Peyer's patch (tissue), 4 donors: ENCODE measurements at places on chromosomes 4 and X. TPM values are rescaled to one million over a fixed set of nuclear protein-coding genes. Genes with fewer than 3 reads are reported as not detected.

KIAA1210 gene
- not detected for total RNA-seq

DAPP1 gene
- total RNA-seq: 47.0 TPM

UCP1 gene
- total RNA-seq: not detected

AVPR2 gene
- total RNA-seq: 1.5 TPM

CTAG1B gene
- total RNA-seq: not detected

NLRP2B gene
- total RNA-seq: not detected

LYAR gene
- total RNA-seq: 2.8 TPM

ZNF732 gene
- not detected for total RNA-seq

TRO gene
- 14.0 TPM for total RNA-seq

SLC16A2 gene
- total RNA-seq: 0.18 TPM

CUL4B gene
- total RNA-seq: 24.8 TPM

TLR3 gene
- total RNA-seq: 13.9 TPM

NUDT10 gene
- not detected for total RNA-seq

DNA sequence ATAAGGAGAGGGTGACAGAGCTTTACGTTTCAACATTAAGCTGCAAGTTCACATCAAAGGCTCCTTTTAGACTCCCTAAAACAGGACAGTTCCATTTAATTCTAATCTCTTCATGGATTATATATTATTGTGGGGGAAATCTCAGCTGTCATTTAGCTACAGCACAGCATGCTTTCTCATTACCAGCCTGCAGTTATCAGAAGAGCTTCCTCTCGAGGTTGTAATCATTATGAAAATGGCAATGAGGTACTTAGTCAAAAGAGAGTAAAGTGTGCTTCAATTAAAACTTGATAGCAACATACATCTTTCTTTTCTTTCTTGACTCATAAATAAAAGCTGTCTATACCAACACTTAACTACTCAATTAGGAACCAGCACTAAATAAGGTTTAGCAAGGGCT, 896.8 kb downstream of the ADGRL3 start:
- DNase-seq: no peak

DNA sequence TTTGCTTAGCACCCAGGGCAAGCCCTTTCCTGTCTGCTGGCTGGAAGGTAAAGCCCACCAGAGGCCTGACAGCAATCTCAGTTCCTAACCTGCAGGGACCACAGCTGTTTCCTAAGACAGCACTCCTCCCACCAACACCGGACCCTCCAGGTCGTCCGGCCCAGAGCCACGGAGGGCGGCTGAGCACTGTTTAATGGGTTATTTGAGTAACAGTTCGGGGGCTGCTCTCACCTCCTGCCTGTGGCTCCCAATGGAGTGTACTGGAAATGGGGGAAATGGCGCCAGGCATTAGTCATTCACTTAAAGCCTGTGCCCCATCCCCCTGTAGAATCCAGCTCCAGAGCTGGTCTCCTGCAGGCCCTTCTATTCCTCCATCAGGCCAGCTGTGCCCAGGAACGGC, 81.6 kb upstream of the ADRA2C start:
- DNase-seq: no peak

GRCh38 chr4:74262522-74262921, 45.7 kb upstream of the EPGN start:
- DNase-seq: no peak

DNA sequence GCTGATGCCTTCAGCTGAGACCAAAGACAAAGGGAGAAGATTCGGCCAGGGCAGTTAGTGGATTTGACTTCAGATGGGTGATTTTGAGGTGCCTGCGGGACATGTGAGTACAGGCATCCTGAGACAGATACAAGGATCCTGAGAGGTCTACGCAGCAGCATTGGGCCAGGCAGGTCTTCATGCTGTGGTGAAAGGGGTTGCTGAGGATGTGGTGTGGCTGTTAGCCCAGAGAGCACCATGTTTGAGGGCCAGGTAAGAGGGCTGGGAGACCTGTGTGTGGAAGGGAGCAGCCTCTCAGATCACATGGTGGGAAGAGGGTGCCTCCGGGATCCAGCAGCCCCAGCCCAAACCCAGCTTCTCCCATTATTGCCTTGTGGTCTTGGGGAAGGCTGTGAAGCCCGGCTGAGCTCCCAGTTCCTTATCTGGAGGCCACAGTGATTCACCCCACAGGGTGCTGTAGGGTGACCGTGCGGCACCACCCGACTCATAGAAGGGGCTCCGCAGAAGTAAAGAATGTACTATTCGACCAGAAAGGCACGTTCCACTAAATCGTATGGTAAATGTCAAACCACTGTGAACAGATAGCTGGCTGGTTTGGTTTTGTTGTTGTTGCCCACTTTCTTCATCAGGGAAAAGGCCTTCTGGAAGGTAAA, 27.7 kb upstream of the TADA2B start:
- DNase-seq: no peak

DNA sequence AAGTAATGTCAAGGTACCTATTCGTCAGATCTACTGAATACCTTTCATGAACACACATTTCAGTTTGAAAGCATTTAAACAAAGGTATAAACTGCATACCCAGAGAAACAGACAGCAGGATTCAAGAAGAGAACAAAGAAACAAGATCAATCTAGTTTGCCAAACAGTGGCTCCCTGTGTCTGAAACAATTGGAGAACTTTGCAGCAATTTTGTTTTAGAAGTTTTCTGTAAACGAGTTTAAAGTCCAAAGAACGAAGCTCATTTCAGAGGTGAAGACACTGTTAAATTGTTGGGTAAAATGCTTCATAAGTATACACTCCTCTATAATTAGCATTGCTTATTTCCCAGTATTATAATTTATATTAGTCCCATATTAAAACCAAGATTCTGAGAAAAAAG, 21.4 kb upstream of the NSUN7 start:
- DNase-seq: no peak

- DNase-seq: no peak
Observed at GRCh38 chr4:168409089-168409801, 71.0 kb downstream of the DDX60L start.

DNA sequence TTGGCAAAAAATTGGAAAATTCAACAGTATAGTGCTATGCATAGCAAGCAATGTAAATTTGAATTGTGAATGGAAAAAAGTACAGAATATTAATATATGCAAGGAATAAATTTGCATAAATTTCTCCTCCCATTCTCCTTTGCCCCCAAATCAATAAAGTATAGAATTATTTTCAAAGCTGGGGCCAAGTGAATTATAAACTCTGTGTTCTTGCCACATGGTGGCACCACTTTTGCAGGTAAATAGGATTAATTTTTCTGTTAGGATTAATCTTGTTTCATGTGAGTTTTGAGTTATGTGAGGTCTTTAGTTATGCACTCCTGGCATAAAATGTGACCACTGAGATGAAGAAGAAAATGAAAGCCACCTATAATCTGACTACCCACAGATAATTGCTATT, 19.9 kb downstream of the COPS4 start:
- no peak for DNase-seq

- DNase-seq: no peak
Observed at GRCh38 chr4:36220776-36221175, 23.5 kb downstream of the ARAP2 start.

GRCh38 chrX:23854945-23855344, 52.8 kb downstream of the APOO start:
- no peak for DNase-seq

GRCh38 chrX:16517039-16517605, 132.8 kb upstream of the S100G start:
- DNase-seq: no peak

GRCh38 chr4:80309294-80310004, 26.1 kb upstream of the CFAP299 start:
- no peak for DNase-seq

DNA sequence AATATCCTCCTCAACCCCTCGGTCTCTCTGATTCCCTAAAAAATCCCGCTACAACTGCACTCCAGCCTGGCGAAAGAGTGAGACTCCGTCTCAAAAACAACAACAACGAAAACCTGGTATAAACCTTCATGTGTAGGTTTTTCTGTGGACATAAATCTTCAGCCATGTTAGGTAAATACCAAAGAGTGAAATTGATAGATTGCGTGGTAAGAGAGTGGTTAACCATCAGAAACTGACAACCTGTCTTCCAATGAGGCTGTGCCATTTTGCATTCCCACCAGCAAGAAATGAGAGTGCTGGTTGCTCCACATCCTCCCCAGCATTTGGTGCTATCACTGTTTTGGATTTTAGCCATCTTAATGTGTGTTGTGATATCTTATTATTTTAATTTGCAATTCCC, 10.9 kb downstream of the TBC1D19 start:
- DNase-seq: no peak

DNA sequence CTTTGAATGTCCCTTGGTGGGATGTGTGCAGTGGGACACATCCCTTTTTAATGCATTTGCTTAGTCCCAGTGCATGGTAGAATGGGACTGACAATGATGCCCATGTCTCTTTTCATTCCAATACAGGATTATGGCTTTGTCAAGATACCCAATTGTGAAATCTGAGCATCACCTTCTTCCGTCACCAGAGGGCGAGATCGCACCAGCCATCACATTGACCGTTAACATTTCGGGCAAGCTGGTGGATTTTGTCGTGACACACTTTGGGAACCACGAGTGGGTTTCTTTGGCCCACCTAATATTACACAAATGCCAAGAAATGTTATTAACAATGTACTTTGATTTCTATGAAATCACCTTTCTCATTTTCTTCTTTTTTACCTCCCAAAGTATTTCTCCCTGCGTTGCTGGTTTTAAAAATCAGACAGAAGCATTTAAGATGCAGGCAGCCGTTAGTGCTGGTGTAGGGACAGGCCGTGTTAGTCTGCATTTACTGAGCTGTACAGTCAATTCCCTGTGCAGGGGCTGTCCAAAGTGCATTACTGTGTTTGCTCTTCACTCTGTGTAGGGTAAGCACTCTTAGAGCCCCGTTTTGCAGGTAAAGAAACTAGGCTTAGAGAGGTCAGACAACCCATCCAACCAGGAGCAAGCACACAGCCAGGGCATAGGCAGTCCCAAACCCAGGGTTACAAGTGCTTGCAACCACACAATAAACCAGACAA, 46.5 kb downstream of the CWH43 start:
- DNase-seq: no peak

DNA sequence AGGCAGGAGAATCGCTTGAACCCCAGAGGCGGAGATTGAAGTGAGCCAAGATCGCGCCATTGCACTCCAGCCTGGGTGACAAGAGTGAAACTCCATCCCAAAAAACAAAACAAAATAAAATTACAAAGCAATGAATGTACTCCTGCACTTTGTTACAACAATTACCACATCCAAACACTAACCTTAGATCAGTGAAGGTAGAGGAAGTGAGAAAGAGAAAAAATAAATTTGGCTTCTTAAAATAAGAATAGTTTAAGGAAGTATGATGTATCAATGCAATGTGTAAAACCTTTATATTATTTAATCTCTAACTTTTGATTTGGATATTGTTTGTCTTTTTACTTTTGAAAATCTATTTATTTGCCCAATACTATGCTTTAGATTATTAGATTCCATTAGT, 21.7 kb upstream of the CSN1S1 start:
- no peak for DNase-seq

- DNase-seq: no peak
Observed at GRCh38 chr4:43567644-43568043, 675.1 kb downstream of the GRXCR1 start.

DNA sequence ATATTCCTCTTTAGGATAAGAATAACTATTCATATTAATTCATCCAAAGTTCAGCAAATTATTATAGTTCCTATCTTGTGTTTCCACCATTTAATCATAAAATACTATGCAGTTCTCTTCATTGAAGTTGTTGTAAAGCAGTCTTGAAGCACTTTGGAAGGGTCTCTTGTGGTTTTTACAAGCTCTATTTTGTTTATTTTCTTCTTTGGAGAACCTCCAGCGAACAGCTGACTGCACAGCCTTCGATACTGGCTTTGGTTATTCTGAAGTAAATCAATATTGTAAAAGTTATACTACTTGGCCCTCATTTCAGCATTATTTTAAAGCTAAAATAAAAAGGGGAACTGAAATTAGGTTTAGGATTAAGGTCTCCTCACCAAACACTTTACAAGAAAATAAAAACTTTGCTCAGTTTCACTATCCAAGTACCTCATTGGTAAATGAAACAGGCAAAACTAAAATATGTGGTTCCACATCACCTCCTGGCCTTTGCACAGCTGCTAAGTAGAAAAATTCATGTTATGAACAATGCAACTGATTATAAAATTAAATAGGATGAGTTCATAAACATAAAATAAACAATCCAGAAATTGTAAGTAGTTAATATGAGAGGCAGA, 1629.2 kb upstream of the ADGRL3 start:
- no peak for DNase-seq

DNA sequence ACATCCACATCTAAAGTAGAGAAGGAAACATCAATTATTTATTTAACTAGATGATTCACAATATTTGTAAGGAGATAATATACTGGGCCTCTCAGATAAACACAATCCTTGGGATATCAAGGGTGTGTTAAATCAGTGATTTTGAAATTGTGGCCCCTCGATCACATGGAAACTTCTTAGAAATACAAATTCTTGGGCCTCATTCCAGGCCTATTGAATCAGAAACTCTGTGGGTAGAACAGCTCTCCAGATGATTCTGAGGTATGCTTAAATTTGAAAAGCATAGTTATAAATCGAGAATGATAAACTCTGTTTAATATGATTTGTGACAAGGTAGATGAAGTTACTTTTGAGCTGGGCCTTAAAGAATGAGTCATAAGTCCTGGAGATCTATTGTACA, 64.3 kb upstream of the GPR174 start:
- DNase-seq: no peak

DNA sequence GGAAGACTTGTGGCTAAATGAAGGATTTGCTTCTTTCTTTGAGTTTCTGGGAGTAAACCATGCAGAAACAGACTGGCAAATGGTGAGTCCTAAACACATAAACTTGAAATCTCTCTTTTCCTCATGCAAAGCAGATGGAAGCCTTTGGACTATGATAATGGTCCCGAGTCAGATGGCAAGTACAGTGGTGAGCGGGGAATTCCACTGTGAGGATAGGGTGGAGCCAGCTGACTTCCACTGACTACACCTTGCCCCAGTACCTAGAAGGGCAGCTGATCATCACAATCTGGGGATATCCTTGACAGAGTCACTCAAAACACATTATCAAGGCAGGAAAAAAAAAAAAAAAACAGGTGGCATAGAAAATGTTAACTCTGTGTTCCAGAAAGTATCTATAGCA, 34.3 kb downstream of the ENPEP start:
- peak; percentile 79 for DNase-seq

- no peak for DNase-seq
Observed at GRCh38 chr4:4709736-4710135, 149.7 kb upstream of the MSX1 start.

- DNase-seq: no peak
Observed at GRCh38 chr4:6663596-6664393, 23.3 kb downstream of the MRFAP1 start.

- DNase-seq: no peak
Observed at GRCh38 chrX:154791939-154792338, 13.3 kb downstream of the MPP1 start.

DNA sequence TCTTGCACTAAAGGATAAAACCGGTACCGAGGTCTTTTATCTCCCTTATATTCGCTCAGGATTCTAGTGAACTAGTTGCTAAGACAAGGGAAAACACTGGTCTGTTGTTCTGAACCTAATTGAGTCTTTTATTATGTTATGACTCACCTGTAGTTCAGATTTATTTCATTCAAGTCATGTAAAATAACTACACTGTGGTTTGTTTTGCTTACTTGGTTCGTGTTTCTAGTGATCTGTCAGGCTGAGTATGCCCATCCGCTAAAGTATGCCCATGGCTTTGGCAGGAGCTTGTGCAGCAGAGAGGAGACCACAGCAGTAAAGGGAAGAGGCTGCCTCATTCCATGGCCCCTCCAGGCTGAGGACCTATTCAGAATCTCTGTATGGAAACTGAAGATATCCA, 126.1 kb downstream of the AFF1 start:
- DNase-seq: no peak

- DNase-seq: no peak
Observed at GRCh38 chrX:148632444-148632843, 132.0 kb downstream of the AFF2 start.

- DNase-seq: no peak
Observed at GRCh38 chr4:32824336-32824735, 2104.2 kb downstream of the PCDH7 start.
